ENCODE measurements at places on chromosomes 11 and 22.

GRCh38 chr11:68012843-68013610 lies 2.9 kb downstream of the ALDH3B1 start:
- no peak for DNase-seq

DNA sequence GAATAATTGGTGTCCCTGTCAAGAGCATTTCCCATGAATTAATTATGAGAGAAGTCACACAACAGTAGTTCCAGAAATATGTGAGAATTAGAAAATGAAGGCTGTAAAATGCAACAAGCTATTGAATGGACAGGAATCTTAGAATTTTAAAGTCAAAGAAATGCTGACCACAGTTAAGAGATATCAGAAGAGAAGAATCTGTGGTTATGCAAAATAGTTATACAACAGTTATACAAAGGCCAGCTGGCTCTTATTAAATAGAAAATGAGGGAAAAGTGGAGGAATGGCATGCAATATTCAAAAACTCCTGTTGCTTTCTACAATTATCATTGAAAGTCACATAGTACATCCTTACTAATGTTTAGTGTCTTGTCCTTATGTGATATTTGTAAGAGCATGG lies 27.4 kb downstream of the CASP12 start:
- DNase-seq: no peak

GRCh38 chr11:32256466-32256865 lies 165.6 kb downstream of the RCN1 start:
- no peak for DNase-seq

- DNase-seq: no peak
Measured at GRCh38 chr11:106983261-106983660, 35.0 kb downstream of the GUCY1A2 start.

GRCh38 chr22:24588381-24588756 lies 4.5 kb downstream of the LRRC75B start:
- DNase-seq: peak; percentile 90

- peak; percentile 41 for DNase-seq
Measured at GRCh38 chr11:86524620-86525352, 147.6 kb downstream of the ME3 start.

DNA sequence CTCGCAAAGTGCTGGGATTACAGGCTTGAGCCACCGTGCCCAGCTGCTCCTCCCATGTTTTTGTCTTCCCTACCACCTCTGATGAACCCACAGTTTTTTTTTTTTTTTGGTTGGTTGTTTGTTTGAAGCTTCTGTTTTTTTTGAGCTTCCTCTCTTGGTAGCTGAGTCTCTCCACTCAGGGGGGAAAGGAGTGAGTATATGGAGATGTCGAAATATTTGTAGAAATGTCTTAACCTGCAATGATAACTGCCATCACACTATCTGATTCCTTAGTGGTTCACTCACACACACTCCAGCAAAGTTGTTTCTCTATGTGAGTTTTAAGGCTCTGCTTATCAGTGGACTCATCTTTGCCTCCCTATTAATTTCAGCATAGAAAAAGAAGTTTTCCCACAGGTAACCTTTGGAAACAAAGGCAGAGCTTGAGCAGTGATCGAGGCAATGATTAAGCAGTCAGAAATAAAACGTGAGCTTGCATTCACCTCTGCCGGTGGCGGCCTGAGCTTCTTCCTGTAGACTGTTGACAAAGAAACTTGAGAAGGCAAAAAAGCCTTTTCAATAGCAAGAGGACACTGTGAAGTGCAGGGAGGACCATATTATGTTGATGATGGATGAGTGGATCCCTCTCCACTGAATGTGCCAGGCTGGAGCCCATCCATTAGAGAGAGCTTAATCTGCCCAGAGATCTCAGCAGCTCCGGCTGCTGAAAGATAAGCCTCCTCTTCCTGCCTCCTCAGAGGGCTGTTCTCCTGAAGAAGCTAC lies 29.0 kb upstream of the RASSF10 start:
- no peak for DNase-seq

DNA sequence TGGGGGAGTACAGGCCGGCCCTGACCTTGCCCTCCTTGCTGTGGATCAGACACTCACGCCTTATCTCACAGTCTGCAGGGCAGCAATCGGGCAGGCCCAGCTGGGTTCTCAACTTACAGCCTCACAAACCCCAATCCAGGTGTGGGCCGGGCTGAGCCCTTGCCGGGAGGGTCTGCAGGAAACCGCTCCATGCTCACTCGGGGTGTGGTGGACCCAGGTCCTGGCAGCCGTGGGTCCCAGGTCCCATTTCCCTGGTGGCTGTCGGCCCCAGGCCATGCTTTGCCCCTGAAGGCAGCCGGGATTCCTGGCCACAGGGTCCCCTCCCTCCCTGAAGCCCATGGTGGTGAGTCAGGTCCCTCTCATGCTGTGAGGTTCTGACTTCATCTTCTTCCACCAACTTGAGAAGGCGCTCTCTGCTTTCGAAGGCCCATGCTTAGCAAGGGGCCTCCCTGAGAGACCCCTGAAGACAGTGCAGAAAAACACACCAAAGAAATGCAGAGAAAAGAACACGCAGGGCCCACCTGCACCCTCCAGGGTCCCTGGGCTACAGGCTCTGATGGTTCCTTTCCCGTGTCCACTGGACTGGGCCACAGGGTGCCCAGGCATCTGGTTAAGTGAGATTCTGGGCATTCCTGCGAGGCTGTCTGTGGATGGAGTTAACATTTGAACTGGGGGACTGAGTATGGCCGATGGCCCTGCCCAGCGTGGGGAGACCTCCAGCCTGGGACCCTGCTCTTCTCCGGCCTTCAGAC lies 588.2 kb downstream of the BRD1 start:
- DNase-seq: no peak

DNA sequence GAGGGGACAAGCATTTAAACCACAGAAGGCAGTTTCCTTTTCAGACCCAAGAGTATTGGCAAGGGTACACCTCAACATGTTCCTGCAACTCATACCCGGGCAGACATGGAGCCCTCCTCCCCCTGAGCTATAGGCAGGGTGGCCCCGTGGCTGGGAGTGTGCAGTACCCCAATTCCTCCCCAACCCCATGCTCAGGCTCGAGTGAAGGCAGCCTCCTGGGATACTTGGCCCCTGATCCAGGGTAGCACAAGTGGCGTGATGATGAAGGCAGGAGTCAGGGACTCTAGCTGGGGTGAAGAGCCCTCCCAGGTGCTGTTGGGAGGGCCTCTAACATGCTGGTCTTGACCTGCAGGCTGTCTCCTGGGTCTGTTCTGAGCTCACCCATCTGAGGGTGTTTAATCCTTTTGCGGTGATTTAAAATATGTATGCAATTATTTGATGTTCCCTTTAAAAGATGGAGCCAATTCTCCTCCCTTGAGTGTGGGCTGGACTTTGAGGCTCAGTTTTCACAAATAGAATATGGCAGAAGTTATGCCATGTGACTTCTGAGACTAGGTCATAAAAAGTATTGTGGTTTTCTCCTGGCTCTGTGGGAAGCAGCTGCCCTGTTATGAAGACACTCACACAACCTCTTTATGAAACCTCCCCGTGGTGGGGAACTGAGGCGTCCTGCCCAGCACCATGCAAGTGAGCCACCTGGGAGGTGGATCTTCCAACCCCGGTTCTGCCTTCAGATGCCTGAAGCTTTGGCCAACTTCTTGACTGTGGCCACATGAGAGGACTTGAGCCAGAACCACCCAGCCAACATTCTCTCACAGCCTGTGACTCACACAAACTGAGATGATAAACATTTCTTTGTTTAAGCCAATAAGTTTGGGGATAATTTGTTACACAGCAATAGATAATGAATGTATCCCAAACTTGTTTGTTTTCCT lies 54.7 kb upstream of the NECTIN1 start:
- no peak for DNase-seq

- DNase-seq: no peak
Measured at GRCh38 chr11:111500481-111500880, 11.7 kb downstream of the BTG4 start.

- DNase-seq: no peak
Measured at GRCh38 chr22:46292173-46292572, 4.5 kb upstream of the GTSE1 start.

GRCh38 chr11:17640493-17641164 lies 78.7 kb upstream of the MYOD1 start:
- no peak for DNase-seq

DNA sequence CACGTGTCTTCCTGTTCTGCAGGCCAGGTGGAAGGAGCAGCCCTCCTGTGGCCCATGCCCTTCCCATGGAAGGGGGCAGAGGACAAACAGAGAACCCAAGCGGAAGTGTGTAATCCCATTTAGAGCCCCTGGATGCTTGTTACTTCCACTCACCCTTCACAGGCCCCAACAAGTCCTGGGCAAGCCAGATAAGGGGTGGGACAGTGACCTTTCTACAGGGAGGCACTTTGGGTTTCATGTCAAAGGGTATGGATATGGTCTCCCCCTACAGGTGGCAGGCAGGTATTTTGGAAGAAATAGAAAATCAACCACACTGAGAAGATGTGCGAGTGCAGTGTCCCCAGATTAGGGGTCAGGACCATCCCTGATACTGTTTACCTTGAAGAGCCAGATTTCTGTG lies 11.4 kb downstream of the MPEG1 start:
- DNase-seq: no peak

- no peak for DNase-seq
Measured at GRCh38 chr22:44881624-44882023, 128.2 kb downstream of the PHF21B start.

DNA sequence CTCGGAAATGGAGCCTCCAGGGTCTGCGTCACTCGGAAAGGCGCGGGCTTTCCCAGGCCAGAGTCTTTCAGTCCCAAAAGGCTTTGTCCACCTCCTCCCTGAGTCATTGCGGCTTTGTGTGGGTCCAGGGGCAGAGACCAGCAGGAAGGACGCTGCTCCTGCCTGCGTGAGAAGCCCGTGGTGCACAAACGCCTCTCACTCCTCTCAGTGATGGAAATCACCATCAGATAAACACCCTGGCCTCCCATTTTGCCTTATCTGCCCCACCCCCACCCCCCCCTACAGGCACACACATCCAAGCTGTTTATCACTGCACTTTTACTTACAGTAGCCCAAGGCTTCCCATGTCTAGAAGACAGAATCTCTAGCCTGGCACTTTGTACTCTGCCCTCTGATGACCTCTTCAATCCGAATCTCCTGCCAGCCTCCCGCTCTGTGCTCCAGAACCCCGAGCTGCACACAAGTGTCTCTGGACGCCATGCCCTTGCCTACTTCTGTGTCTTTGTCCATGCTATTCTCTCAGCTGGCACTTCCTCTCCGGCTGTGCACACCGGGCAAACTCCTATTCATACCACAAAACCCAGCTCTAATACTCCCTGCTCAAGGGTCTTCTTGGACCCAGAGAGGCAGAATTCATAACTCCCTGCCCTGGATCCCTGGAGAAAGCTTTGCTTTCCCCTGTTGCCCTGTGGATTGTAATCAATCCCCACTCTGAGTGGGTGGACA lies 954.6 kb downstream of the TBC1D22A start:
- DNase-seq: no peak

Data from putamen (tissue), 1 donor.